ENCODE measurements at places on chromosomes 4 and X.

DNA sequence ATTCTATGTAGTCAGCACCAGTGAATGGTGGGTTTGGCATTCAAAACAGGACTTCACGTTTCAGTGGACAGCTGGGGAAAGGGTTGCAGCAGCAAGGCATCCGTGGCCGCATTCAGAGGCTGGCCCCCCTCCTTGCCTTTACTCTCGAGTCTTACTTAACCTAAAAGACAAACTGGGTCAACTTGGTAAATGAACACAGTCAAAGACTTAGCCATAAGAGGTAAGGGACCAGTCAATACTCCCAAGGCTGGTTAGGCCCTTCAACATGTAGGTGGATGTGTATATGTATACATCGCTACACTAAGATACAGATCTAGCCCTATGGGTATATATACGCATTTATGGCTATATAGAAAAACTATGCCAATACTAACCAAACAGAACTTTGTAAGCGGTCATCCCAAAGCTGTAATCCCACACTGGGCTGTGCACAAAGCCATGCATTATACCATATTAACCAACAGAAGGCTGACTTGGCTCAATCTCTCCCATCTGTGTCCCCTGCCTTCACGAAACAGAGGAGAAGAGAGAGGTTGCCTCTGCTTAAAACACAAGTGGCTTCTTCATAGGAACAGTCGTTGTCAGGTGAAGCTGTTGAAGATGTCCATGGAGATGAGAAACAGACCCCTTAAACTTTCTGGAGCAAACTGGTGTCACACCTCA is 61.9 kb downstream of the TSC22D3 start:
- no peak for DNase-seq

DNA sequence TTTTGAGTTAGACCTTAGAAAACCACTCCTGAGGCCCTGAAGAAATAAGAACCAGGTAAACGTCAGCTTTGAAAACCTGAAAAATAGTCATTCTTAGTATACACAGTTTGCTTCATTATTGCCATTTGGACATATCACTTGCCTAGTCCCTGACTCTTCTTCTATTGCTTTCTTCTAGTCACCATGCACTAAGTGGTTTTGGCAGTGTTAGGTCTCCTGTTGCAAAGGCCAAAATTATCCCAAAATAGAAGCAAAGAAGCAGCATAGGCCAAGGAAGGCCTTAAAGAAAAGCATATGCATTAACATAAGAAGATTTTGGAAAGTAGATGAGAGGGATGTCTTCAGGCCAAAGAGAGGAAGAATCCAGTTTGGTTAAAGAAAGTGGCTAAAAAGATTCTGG is 24.1 kb upstream of the SMPX start:
- no peak for DNase-seq

DNA sequence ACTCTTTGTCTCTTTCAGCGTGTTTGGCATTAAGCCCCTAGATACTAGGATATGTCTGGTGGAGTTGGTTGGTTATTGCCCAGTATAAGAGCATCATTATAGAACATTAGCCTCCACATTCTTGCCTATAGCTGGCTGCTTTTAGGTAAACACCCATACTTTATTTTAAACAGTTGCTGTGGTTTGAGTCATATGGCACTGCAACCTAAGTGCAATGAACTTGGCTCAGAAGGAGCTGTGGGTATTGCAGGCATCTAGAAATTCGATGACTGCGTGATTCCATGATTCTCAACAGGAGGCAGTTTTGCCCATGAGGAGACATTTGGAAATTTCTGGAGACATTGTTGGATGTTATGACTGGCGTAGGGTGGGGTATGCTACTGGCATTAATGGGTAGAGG is 49.5 kb downstream of the DCLK2 start:
- DNase-seq = no peak

GRCh38 chr4:6361076-6361784 is 91.6 kb downstream of the WFS1 start:
- DNase-seq = no peak

GRCh38 chr4:31427691-31428090 is 707.5 kb downstream of the PCDH7 start:
- no peak for DNase-seq

DNA sequence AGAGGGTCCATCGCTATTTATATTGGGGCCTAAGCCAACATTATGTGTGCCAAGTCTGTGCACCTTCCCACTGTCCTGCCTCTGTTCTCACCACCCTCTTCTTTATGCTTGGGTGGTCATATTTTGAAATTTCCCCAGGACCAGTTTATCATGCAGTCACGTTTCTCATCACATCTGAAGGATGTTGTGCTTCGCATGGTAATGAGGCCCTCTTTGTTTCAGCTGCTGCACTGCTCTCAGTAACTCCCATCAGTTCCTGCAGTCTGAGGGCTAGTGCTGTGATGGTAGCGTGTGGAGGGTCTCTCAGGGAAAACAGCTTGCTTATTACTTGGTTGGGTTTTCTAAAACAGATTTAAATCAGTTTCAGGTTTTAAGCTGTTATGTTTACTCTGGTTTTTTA is 288.0 kb downstream of the AFF2 start:
- DNase-seq = no peak

- DNase-seq = no peak
These were observed 35.5 kb downstream of the AMER1 start for GRCh38 chrX:64169988-64170387.

GRCh38 chr4:145482209-145483037 is 770 bp downstream of the SMAD1 start:
- DNase-seq = peak; percentile 53

- DNase-seq = no peak
These were observed 71.9 kb downstream of the TBC1D9 start for GRCh38 chr4:140684314-140684713.

DNA sequence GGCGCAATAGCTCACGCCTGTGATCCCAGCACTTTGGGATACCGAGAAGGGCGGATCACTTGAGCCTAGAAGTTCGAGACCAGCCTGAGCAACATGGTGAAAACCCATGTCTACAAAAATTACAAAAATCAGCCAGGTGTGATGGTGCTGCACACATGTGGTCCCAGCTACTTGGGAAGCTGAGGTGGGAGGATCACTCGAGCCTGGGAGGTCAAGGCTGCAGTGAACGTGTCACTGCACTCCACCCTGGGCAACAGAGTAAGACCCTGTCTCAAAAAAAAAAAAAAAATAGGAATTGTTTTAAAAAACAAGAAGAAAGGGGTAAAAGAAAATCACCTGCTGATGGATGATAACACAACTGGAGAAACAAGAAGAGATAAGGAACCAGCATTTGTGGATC is 38.8 kb downstream of the CHIC2 start:
- no peak for DNase-seq

GRCh38 chr4:23169608-23170311 is 477.0 kb downstream of the GBA3 start:
- no peak for DNase-seq

DNA sequence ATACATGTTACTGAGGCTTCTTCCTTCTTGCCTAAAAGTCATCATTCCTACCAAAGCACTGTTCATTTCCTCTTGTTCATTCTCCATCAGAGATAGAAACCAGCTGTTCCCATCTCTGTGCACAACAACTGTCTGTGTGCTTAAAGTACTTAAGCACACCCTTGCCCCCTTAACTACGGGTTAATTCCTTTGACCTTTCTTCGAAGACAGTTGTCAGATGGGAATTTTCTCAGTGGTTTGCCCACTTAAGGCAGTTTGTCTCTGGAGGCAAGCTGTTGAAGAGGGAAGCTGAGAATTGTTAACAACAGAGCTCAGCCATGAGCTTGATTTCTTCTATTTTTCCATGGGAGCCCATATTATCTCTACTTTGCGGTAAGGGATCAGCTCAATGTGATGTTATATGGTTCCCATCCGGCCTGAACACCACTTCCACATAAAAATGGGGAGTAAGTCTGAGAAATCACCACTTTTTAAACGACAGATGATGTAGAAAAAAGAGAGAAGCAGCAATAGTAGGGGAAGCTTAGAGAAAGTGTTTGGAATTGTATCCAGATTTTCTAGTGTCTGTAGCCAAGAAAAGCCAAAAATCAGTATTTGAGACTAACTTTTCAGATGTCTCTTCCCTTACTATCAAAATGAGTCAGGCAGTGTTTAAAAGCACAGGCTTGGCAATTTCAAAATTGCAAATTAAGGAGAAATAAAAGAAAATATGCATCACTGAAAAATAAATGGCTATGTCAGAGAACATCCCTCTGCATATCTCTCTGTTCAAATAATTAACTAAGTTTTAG is 194.4 kb downstream of the SLIT2 start:
- DNase-seq = no peak

- no peak for DNase-seq
These were observed 164.1 kb downstream of the PPP3CA start for GRCh38 chr4:101183221-101183620.

DNA sequence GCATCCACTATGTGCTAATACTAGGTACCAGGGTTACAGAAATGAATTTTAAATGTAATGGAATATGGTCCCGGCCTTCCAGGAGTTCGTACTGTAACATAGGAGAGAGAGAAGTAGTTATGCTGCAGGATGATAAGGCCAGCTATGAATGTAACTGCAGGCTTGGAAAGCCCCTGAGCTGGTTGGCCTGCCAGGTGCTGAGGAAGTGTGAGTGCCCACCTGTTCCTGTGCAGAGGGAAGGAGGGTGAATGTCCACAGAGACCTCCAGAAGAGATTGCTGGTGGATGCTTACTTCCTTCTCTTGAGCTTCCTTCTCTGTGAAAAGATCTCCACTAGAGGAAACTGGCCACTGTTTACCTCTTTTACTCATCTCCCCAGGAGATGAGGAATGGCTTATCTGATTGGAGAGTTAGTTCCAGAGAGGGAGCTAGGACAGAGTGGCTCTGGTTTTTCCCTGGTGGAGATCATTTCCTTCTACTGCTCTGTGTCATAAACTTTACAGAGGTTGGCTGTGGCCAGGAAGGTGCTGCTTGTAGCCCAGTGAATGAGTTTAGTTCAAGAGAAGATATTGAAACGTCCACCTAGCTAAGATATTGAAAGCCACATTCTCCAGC is 114.0 kb upstream of the LNX1 start:
- no peak for DNase-seq

DNA sequence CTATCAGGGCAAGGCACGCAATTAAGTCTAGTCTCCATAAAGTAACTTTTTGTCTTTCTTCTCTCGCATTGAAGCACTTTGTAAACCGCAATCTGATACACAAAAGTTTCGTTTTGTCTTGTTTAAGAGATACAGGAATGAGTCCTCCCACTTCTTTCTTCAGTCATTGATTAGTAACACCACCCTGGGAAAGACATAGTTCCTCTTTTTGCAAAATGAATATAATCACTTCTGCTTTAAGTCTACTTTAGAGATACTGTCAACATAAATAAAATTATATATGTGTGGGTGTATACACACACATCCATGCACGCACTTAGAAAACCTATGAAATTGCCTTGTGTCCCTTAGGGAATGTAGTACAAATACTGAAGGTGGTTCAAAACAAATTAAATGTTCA is 11.7 kb downstream of the COQ2 start:
- DNase-seq = no peak

DNA sequence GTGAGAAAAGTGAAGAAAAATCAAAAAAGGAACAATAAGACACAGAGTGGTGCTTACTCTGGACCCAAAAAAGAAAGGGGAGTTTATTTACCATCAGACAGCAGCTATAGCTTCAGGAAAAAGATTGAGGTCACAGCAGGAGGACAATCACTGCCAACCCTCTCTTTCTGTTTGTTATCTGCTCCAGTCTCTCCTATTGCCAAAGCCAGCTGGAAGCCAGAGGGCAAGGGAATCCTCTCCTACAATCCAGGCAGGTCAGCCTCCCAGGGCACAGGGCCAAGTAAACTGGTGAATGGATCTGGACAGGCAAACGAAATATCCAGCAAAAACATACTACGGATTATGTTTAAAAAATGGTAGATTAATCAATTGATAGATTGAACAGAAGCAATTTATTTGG is 306.9 kb upstream of the SLIT2 start:
- DNase-seq = no peak

- no peak for DNase-seq
These were observed 56.4 kb upstream of the SPANXN1 start for GRCh38 chrX:145190801-145191389.

DNA sequence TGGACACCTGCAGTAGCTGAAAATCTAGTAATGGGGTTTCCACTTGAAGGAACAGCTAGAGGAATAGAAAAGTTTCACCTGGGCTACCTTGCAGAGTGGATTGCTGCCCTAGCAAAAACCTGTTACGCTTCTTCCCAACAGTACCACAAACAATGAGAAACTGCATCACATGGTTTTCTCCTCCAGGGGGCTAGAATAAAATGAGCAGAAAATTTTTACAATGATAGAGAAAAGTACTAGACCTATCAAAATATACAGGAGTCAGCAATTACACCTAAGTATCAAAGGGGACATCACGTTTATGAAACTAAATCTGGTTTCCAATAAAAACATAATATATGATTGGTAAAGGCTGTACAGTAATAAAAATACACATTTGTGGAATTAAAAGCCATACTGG is 423.1 kb upstream of the PITX2 start:
- no peak for DNase-seq

- DNase-seq = no peak
These were observed 10.8 kb downstream of the PSAPL1 start for GRCh38 chr4:7423801-7424552.

DNA sequence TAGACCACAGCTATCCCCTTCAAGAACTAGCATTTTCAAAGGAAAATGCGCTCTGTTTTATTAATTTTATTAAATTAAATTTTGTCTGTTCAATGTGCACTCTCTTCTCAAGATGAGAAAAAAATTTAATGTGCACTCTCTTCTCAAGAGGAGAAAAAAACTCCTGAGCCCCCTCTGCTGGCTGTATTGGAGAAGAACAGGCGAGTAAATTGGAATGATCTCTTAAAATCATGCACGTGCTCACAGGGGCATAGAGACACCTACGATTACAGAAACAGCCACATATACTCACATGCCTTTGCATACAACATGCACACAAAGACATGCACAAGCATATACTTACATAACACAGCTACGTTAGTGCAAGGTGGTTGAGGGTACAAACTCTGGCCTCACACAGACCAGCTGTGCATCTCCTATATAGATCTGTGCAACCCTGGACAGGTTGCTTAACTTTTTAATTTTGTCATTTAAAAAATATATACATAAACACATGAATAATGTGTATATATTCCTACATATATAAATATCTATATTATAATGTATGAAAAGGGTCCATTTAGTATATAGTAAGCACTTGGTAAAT is 176.2 kb upstream of the CXorf66 start:
- DNase-seq = no peak

DNA sequence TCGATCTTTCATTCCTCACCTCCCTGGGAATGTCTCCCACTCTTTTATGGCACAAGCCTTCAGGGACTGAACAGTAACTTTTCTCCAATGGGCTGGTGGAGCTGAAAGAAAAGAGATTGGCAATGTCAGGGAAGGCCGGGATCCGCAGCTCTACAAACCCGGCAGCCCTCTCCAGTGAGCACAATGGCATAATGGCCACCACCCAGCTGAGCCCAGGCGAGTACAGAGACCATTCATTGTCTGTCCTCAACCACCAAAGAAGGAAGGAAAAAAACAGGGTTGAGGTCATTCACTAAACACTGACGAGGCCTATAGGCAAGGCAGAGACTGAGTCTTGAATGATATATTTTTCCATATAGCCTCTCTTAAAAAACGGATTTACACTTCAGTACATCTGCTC is 3.6 kb downstream of the GEMIN8 start:
- no peak for DNase-seq

Measured in stimulated activated CD4-positive, alpha-beta T cell treated with anti-CD3 and anti-CD28 coated beads, Interleukin-1b, Interleukin-23, amount 100 ng/mL, for 1 hour (primary cell).